Heart left ventricle (tissue), 16 donors: ENCODE measurements at places on chromosomes 1 and 21. TPM values are rescaled to one million over a fixed set of nuclear protein-coding genes. Genes with fewer than 3 reads are reported as not detected.

Gene GUCA2B
- total RNA-seq = not detected

DNA sequence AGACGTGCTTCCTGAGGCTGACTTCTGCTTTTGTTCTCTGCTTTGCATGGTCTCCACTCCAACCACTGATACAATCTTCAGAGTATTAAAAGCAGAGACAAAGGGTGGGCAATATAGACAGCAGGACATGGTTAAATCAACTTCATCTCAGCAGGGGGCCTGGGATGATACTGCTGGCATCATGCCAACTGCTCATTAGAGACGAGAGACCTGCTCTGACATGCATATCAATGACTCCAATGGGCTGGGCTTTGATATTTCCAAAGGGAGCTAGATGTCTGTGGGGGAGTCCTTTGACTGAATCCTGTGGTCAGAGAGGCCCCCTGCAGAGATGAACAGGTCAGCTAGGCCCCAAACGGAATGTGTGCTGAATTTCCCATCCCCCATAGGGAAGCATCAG, 106.6 kb downstream of the ACTL8 start:
- H3K27me3 ChIP-seq = no peaks in the 10 kb centered on the region
- no peak for DNase-seq
- H3K36me3 ChIP-seq = no peaks in the 10 kb centered on the region
- H3K4me1 ChIP-seq = no peaks in the 10 kb centered on the region

GRCh38 chr21:45316871-45317397, 29.2 kb upstream of the POFUT2 start:
- H3K36me3 ChIP-seq = no peaks in the 10 kb centered on the region
- H3K4me1 ChIP-seq = peaks cover 34% of the 10 kb centered on the region
- DNase-seq = peak; percentile 42
- no peaks in the 10 kb centered on the region for H3K27me3 ChIP-seq
- H3K4me3 ChIP-seq = no peak overlapping the region

GRCh38 chr21:25997788-25998611, 172.6 kb downstream of the APP start:
- H3K27me3 ChIP-seq = no peaks in the 10 kb centered on the region
- H3K27ac ChIP-seq = no peak overlapping the region
- H3K36me3 ChIP-seq = no peaks in the 10 kb centered on the region
- H3K4me3 ChIP-seq = no peak overlapping the region
- no peak for DNase-seq

DNA sequence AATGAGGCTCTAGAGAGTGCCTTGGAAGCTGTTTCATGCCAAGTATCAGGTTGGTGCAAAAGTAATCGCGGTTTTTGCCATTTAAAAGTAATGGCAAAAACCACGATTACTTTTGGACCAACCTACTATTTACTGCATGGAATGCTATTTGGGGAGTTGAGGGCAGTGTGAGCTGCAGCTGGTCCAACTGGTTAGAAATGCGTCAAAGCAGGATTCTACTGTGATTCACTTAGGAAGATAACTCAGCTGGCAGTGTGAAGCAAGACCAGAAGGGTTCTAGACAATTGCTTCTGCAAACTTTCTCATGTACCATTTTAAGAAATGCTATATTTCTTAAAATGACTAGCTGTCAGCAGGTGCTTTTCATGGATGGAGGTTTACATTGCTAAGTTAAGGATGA, 21.2 kb upstream of the PLA2G2C start:
- no peaks in the 10 kb centered on the region for H3K36me3 ChIP-seq
- DNase-seq = no peak
- H3K4me1 ChIP-seq = peaks cover 3% of the 10 kb centered on the region
- H3K4me3 ChIP-seq = no peak overlapping the region

GRCh38 chr1:173914366-173914871, 2.7 kb downstream of the SERPINC1 start:
- H3K27me3 ChIP-seq = no peaks in the 10 kb centered on the region
- no peaks in the 10 kb centered on the region for H3K4me1 ChIP-seq
- no peak overlapping the region for H3K27ac ChIP-seq
- no peaks in the 10 kb centered on the region for H3K36me3 ChIP-seq
- no peak for DNase-seq
- no peak overlapping the region for H3K4me3 ChIP-seq

DNA sequence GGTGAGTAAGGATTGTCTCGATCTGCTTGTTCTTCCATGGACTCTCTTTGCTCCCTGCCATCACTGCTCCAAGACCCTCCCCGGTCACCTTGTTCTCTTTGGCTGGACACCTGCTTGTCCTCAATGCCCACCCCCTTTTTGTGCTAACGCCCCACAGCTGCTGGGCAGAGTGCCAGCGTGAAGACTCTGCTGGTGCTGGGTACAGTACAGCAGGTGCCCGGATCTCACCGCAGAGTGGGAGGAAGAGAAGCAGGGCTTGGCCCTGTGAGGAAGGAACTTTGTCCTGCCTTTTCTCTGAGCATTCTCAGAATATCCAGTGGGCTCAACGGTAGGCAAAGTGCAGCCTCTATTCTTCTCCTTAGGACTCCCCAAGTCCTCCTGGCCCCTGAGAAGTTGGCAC, 90.1 kb downstream of the PLXNA2 start:
- H3K36me3 ChIP-seq = no peaks in the 10 kb centered on the region
- DNase-seq = no peak
- peaks cover 14% of the 10 kb centered on the region for H3K4me1 ChIP-seq
- H3K27ac ChIP-seq = no peak overlapping the region

Gene OR10J4
- total RNA-seq = not detected

GRCh38 chr1:1021010-1021919, 1.3 kb downstream of the AGRN start:
- H3K4me3 ChIP-seq = peak overlapping the region; percentile 88
- DNase-seq = peak; percentile 83
- H3K4me1 ChIP-seq = peaks cover 23% of the 10 kb centered on the region

DNA sequence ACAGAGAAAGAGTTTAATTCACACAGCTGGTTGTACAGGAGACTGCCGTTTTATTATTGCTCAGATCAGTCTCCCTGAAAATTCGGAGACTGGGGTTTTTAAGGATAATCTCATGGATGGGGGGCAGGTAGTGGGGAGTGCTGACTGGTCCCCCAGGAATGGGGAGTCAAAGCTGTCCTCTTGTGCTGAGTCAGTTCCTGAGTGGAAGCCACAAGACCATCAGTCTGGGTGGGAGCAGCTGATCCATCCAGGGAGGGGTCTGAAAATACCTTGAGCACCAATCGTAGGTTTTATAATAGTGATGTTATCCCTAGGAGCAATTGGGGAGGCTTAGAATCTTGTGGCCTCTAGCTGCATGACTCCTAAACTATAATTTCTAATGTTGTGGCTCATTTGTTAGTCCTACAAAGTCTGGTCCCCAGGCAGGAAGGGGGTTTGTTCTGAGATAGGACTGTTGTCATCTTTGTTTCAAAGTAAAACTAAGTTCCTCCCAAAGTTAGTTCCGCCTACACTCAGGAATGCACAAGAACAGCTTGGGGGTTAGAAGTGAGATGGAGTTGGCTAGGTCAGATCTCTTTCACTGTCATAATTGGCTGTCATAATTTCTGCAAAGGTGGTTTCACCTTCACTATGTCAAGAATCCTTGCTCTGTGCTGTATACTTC, 50.3 kb downstream of the TRAF5 start:
- H3K4me1 ChIP-seq = no peaks in the 10 kb centered on the region
- H3K27ac ChIP-seq = no peak overlapping the region
- H3K4me3 ChIP-seq = no peak overlapping the region
- no peaks in the 10 kb centered on the region for H3K27me3 ChIP-seq
